GM13976 (cell line): ENCODE measurements at places on chromosomes 6 and 20.

- DNase-seq = no peak
These were observed 11.3 kb upstream of the CCR6 start for GRCh38 chr6:167111597-167111996.

DNA sequence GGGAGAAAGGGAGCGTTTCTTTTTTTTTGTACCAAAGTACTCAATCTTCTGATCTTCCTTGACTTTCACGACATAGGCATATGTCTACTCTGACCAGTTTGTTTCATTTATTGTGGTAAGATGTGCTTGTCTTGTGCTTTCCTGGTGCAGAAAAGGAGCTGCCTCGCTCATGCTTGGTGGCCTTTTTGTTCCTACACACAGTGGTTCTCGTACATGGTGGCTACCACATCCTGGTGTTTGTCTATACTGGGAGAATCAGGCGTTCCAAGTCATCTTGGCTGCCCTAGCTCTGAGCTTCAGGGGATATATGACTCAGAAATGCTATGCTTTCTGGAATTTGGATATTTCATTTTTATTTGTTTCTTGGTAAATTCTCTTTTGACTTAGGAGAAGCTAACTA lies 31.8 kb downstream of the MYB start:
- no peak for DNase-seq

- DNase-seq = no peak
These were observed 697.5 kb downstream of the PRKN start for GRCh38 chr6:162029873-162030576.

- no peak for DNase-seq
These were observed 188.6 kb downstream of the DTNBP1 start for GRCh38 chr6:15474196-15474595.

- DNase-seq = no peak
These were observed 500.1 kb downstream of the EPM2A start for GRCh38 chr6:145235207-145235606.
